GM04503 (cell line): ENCODE measurements at places on chromosomes 7 and 10.

GRCh38 chr7:149021725-149022062 lies 6.6 kb downstream of the PDIA4 start:
- DNase-seq = no peak

DNA sequence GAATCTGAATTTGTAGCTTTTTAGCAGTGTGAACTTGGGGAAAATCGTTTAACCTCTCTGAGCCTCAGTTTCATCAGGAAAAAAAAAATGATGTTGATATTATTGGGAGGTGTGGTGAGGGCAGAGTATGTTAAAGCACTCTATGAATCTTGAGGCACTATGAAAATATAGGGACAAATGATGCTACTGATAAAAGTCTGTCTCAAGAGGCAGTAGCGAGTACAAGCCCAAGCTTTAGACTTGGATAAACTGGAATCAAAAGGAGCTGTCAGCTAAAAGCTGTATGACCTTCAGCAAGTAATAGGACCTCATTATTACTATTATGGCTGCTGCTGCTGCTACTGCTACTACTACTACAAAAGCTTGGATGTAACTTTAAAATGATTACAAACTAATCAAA lies 8.4 kb downstream of the ZNF277 start:
- no peak for DNase-seq

DNA sequence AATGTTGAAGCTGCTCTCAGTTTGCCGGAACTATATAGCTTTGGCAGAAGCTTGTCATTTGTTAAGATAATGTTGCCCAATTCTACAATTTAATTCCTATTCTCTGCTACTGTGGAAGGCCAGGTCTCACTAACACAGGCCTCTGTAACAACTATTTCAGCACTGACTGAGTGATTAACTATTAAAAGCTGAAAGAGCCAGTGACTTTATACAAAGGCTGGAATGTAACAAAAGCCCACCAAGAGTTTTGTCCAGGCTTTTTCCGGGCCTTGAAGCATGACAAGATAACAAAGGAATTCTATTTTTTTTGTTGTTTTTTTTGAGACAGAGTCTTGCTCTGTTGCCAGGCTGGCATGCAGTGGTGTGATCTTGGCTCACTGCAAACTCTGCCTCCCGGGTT lies 795.6 kb downstream of the PHTF2 start:
- no peak for DNase-seq

DNA sequence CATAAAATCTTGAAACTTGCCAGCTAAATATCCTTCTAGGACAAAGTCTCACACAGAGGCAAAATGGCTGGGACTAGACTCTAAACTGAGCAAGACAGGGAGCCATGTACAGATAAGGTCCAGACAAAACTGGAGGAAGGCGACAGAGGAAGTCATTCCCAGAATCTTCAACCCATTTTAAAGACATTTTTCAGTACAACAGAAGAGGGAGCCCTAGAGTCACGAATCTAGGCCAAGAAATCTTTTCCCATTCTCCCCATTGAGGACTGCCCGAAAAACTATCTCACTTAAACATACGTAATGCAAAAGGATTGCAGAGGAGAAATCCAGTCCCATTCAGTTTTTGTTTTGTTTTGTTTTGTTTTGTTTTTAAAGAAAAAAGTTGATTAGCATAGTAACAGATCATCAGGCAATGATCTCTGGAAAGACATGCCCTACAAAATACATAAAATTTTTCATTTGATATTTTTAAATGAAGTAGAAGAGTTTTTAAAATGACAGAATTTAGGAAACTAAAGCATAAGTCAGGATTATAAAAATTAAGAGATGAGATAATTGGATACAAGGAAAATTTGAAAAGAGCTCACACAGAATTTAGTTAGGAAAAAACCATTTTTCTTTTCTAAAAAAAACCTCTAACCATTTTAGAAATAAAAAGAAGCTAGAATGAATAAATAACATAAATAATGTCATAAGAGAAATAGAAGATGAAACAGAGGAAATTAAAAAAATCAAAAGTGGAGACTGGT lies 16.9 kb upstream of the PRF1 start:
- DNase-seq = no peak

DNA sequence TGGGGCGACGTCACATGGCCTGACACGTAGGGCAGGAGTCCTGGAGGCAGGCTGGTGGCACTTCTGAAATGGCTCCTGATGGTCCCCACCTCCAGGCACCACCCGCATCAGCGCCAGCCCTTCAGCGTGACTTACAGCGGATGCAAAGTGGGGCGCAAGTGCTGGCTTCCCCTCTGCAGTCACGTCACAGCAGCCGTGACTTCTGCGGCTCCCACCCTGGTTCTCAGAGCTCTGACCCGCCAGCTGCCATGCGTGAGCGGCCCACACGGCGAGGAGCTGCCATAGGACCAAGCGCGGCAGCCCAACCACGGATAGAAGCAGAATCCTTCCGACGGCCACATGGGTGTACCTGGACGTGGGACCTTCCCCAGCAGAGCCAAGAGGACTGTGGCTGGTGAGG lies 159.0 kb downstream of the ELFN1 start:
- no peak for DNase-seq

DNA sequence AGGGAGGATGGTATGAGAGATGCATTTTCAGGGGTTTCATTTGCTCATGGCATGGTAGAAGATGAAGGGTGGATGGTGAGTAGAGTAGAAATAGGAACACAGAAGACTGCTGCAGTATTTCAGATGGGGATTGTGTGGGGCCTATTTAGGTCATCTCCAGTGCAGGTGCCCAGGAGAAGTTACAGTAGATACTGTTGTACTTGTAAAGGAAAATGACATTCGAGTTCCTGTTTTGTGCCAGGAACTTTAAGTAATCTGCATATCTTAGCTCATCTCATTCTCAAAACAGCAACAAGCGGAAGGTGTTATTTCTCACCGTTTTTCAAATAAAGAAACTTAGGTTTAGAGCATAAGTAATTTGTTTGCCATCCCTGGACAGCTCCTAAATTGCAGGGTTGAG lies 156.2 kb downstream of the AUTS2 start:
- no peak for DNase-seq

GRCh38 chr10:116538992-116539391 lies 6.7 kb upstream of the PNLIP start:
- DNase-seq = no peak

DNA sequence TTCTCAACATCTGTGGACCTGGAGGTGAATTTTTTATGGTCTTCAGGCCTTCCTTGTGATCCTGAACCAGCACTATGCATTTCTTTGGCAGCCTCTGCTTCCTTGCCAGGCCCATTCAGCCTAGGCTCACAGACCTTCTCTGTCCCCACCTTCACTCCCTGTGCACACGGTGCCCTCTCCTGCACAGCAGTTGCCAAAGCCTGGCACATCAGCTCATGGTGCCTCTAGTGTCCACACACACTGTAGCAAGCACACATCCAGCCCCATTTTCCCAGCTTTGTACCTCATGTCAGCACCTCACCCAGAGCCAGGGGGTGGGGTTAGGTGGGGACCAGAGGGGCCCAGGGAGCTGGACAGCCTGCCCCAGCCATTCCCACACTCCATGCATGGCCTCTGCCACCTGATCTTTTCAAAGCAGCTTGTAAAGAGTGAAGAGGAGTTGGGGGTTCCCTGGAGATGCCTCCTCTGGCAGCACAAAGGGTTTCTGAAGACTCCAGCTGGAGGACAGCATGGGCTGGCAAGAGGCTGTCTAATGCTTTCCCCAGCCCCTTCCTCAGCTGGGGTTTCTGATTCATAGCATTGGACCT lies 57.9 kb upstream of the TMEM72 start:
- DNase-seq = no peak

GRCh38 chr7:77368974-77369373 lies 47.2 kb downstream of the GSAP start:
- no peak for DNase-seq

GRCh38 chr10:122490268-122490667 lies 28.9 kb downstream of the HTRA1 start:
- peak; percentile 50 for DNase-seq

- DNase-seq = no peak
Observed at GRCh38 chr10:100827819-100828737, 82.7 kb downstream of the PAX2 start.

- DNase-seq = no peak
Observed at GRCh38 chr7:66336760-66337159, 131.6 kb downstream of the TPST1 start.

- DNase-seq = no peak
Observed at GRCh38 chr7:5437987-5438386, 14.4 kb upstream of the TNRC18 start.

- DNase-seq = no peak
Observed at GRCh38 chr7:8499128-8499527, 65.7 kb downstream of the NXPH1 start.

DNA sequence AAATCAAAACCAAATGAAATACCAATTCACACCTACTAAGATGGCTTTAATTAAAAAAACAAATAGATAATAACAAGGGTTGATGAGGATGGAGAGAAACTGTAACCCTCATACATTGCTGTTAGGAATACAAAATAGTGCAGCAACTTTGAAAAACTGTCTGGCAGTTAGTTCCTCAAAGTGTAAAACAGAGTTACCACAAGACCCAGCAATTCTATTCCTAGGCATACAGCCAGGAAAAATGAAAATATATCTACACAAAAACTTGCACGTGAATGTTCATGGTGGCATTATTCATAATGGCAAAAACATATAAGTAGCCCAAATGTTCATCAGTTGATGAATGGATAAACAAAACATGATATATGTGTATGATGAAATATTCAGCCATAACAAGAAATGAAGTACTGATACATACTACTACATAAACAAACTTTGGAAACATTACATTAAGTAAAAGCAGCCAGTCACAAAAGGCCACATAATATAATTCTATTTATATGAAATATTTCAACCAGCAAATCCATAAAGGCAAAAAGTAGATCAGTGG lies 83.5 kb downstream of the BRAF start:
- DNase-seq = no peak

GRCh38 chr10:128095753-128096469 lies 30.3 kb downstream of the MKI67 start:
- no peak for DNase-seq

DNA sequence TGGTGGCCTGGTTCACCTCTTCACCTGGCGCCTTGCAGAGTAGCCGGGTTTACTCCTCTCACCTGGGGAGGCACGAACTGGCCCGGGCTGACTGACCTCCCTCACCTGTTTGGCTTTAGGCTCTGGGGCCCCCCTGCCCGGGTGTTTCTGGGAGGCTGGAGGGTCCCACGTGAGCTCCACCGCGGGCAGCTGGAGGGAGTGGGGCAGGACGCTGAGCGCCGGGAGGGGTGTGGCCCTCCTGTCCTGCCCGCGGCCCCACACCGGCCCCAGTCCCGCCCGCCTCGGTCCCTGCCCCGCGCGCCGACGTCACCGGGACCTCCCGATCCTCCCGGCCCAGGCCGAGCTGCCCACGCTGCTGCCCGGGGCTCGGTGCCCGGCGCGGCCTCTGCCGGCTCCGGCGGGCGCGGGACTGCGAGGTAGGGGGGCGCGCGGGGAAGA lies at the start of gene AMZ1:
AMZ1 (plus strand) TSS at position 322 of the 438 bp plus-strand sequence. CDS start 12,250 bp downstream, outside the sequence.
- no peak for DNase-seq

DNA sequence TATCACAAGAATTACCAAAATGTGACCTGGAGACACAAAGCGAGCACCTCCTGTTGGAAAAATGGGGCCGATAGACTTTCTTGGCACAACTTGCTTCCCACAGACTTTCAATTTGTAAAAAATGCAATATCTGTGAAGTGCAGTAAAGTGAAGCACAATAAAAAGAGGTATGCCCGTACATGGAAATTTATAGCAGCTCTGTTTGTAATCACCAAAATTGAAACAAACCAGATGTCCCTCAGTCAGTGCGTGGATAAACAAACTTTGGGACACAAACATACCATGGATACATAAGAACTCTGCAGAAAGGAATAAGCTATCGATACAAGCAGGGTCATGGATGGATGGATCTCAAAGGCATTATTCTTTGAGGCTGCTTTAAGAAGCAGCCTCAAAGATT lies 33.6 kb downstream of the ARID5B start:
- peak; percentile 28 for DNase-seq

DNA sequence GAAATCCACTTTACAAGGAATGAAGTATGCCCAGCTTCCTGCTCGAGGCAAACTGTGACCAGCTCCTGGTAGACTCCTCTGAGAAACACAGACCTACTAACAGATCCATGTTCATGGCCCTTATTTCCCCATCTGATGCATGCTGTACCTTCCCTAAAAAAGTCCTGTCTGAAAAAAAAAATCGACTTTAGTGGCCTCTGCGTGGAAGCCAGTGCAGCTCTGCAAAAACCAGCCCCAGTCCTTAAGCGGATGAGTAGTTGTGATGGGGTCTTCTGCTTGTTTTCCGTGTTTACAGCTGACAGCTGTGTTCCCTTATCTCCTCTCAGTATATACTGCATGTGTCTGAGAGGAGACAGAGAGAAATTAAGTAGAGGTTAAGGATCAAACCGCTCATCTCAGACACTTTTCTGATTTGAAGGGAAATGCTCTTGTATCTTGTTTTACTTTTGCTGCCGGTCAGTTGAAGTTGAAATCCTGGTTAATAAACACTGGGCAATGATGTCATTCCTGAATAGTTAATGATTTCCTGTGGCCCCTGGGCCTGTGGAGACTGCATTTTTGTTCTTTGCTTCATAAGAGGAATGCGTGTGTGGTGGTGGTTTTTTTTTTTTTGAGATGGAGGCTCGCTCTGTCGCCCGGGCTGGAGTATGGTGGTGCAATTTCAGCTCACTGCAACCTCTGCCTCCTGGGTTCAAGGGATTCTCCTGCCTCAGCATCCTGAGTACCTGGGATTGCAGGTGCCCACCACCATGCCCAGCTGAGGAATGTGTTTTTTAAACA lies 67.6 kb downstream of the DOCK1 start:
- peak; percentile 71 for DNase-seq

GRCh38 chr7:2566890-2567678 lies 8.3 kb downstream of the IQCE start:
- no peak for DNase-seq

DNA sequence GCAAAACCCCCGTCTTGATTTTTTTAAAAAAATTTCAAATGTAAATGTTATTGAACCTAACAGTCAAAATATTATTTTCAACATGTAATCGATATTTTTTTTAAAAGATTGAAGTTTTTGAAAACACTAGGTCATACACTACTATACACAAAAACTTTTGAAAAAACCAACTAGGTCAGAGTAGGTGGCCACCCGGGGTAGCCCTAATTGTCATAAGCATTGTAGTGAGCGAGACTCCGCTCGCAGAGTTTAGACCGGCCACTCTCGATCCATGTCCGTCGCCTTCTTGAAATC lies 417 bp downstream of the RFC2 start:
- no peak for DNase-seq

DNA sequence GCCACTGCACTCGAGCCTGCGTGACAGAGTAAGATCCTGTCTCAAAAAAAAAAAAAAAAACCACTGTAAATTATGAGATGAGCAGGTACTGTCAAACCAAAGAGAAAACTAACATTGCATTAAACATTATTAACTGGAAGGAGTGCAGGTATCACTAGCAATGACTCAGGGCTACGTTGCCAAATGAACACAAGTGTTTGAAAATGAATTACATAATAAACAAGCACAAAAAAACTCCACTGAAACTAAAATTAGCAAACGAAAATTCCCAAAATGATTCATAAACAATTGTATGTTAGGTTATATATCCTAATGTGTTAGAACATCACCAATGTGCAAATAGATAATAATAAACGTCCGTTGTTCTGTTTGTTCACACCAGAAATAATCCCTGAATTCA lies 42.8 kb downstream of the NSUN6 start:
- no peak for DNase-seq

DNA sequence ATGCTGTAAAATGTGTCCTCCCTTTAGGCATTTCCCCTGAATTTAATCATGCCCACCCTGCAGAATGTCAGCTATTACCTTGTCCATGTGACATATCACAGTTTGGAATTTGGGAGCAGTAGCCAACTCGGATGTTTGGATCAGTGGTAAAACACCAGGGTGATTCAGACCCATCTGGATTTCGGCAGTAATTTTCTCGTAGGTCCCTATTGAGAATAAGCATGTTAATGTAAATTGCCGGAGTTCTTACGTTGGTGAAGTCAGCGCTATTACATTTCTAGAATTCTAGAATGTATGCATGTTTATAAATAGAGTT lies 44.1 kb downstream of the HGF start:
- DNase-seq = peak; percentile 55
